ENCODE measurements at places on chromosomes 3 and 15.

DNA sequence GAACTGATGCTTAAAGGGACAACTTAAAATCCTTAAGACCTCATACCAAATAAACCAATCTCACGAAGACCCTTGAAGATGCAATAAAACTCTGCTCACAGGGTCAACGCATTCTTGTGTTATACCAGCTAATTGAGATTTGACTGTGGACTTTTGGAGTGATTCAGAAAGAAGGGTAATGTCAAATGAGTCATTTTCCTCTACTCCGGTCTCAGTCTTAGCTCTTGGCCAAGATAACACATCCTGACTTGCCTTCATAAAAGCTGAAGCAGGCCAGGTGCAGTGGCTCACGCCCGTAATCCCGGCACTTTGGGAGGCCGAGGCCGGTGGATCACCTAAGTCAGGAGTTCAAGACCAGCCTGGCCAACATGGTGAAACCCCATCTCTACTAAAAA, 3.8 kb downstream of the PKM start:
- DNase-seq = no peak

DNA sequence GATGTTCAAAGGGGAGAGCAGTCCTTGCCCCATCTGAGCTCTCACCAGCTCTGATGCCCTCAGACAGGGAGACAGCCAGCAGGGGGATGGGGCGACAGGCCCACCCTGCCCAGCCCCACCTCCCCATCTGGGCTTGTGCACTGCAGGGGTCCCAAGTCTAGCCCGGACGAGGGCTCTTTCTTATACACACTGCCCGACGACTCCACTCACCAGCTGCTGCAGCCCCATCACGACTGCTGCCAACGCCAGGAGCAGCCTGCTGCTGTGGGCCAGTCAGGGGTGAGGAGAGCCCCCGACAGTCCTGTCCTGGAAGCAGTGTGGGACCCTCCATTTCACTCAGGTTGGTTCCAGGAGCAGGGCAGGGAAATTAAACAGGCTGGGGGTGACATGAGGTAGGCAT, 73.9 kb downstream of the BOC start:
- DNase-seq = no peak

- DNase-seq = no peak
Measured at GRCh38 chr15:73755481-73755880, 2.3 kb upstream of the INSYN1 start.

DNA sequence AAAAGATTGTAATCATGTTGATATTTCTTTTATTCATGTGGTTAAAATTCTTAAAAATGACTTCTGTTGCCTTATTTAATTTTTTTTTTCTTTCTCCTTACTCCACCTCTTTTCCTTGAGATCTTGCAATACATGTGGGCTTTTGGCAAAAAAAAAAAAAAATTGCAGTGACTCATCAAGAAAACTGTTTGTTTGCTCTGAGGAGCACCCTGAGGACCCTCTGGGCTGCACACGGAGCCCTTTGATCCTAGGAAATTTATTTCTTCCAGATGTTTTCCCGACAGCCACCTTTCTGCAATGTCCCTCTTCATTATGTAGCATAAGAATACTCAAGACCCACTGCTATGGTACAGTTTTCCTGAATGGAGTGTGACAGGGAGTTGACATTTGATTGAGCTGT, 371.7 kb downstream of the ZBTB20 start:
- no peak for DNase-seq

DNA sequence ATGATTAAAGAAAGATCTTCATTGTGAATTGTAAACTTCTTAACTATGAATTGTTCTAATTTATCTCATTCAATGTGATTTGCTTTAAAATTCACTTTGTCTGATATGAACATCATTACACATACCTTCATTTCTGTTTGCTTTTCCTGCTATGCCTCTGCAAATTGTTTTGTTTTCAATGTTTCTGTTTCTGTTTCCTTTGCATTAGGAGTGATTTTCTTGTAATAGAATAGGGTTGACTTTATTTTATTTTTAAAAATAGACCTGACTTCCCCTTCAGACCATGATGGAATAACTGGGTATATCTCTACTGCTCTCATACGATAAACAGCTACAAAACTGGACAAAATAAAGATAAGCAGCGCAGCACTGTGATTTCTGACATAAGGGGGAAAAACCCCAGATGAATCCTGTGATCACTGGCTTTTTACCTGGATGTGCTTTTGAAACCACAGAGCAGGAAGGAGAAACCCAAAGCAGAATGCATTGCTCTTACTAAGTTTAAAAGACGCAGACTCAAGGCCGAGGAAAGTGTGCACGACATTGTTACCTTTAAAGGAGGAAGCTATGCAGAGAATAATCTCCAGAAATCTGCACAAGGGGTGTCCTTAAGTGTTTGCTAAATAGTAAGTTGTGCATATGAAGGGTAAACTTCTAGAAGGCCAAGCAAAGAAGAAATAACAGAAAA, 420.2 kb downstream of the TBC1D5 start:
- no peak for DNase-seq

- DNase-seq = no peak
Measured at GRCh38 chr15:40716165-40716564, 21.2 kb downstream of the RAD51 start.

- DNase-seq = no peak
Measured at GRCh38 chr3:52798376-52798977, 3.9 kb downstream of the ITIH3 start.
